ENCODE measurements at places on chromosomes 2 and 18. TPM values are rescaled to one million over a fixed set of nuclear protein-coding genes. Genes with fewer than 3 reads are reported as not detected.

IL1RL1 gene
- not detected for polyA plus RNA-seq

LIPG gene
- polyA plus RNA-seq, result 0.85 TPM

MAP3K19 gene
- not detected for polyA plus RNA-seq

SP140 gene
- 0.74 TPM for polyA plus RNA-seq

C2orf80 gene
- 71.5 TPM for polyA plus RNA-seq

HOXD8 gene
- polyA plus RNA-seq, result not detected

ALPI gene
- polyA plus RNA-seq, result not detected

CXCR1 gene
- not detected for polyA plus RNA-seq

CCDC68 gene
- 0.30 TPM for polyA plus RNA-seq

ARHGAP25 gene
- polyA plus RNA-seq, result not detected

LYG2 gene
- polyA plus RNA-seq, result not detected

HTR2B gene
- not detected for polyA plus RNA-seq

GTF2A1L gene
- 0.51 TPM for polyA plus RNA-seq

RTP5 gene
- 1.2 TPM for polyA plus RNA-seq

FKBP7 gene
- polyA plus RNA-seq, result 46.1 TPM

LAMA3 gene
- 2.2 TPM for polyA plus RNA-seq

DRC1 gene
- polyA plus RNA-seq, result 0.16 TPM

Data from neural cell (in vitro differentiated cells).